ENCODE measurements at places on chromosomes 4 and X.

DNA sequence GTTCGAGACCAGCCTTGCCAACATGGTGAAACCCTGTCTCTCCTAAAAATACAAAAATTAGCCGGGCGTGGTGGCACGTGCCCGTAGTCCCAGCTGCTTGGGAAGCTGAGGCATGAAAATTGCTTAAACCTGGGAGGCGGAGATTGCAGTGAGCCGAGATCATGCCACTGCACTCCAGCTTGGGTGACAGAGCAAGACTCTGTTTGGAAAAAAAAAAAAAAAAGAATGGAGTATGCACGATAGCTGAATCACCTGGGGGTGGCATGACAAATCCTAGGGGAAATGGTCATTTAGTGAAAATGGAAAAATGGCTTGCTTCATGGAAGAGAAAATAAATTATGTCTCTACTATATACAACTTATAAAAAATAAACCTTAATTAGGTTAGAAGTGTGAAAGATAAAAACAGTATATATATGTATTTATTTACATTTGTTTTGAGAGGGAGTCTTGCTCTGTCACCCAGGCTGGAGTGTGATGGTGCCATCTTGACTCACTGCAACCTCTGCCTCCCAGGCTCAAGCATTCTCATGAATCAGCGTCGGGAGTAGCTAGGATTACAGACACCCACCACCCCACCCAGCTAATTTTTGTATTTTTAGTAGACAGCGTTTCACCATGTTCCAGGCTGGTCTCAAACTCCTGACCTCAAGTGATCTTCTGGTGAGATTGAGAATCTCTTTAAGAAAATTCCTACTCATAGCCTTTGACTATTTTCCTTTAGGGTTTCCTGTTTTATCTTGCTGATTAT is 19.3 kb upstream of the ING2 start:
- DNase-seq, result no peak

DNA sequence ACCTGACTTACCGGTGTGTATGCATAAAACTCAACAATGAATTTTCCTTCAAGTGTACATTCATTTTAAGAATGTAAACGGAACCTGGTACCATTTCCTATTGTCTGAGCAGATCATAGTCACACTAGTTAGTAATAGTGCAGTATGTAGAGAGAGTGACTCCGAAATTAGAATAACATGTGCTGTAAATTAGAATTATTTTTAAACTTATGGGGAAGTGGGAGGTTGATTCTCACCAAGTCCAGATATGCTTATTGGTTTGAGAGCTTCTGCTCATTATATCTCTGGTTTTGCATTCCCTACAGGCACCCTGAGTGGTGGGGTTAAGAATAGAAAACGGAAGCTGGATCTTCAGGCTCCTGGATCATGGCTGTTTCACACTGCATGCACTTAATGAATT is 39.6 kb downstream of the KLF3 start:
- DNase-seq, result no peak

- DNase-seq, result no peak
These were observed 6.3 kb upstream of the OTC start for GRCh38 chrX:38346150-38346549.

DNA sequence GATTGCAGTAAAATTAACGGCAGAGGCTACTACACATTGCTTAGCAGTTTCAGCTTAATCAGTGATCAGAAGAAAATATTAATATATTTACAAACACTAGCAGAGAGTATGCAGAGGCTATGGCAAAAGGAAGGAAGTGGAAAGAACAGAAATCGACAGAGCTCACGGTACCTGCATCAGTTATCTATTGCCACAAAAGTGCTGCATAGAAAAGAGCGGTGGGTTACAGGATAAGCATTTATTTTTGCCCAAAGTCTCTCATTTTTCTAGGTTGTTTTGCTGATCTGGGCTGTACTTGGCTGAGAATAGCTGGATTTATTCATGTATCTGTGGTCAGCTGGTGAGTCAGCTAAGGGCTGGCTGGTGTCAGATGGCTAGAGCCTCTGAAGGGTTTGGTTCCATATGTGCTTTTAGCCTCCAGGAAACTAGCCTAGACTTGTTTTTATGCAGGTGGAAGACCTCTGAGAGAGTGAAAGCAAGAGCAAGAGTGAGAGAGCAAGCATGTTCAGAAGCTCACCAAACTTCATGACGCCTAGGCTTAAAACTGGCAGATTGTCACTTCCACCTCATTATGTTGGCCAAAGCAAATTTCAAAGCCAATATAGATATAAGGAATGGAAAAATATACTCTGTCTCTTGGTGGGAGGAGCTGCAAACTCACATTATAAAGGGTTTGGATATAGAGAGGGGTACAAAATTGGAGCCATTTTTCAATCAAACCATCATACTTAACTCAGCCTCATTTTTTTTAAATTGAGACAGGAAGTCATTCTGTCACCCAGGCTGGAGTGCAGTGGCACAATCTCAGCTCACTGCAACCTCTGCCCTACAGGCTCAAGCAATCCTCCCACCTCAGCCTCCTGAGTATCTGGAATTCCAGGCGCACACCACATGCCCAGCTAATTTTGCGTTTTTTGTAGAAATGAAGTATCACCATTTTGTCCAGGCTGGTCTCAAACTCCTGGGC is 153.2 kb upstream of the RPL34 start:
- no peak for DNase-seq

- no peak for DNase-seq
These were observed 10.0 kb downstream of the CSTF2 start for GRCh38 chrX:100830143-100830542.

DNA sequence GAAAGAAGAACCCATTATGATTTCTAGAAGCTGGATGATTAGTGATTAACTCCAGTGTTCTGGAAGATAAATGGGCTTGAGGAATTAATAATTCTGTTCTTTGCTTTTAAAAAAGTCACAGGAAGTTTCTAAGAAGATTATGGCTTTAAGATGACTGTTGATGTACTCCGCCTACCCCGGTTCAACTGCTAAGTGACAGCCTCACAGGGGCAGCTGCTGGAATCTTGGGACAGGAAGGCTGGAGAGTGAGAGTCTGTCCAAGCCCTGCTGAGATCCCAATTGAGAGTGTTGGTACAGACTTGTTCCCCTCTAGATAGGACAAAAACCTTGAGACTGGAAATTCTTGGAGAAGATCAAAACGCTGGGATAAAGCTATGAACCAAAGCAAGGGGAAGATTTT is 37.3 kb downstream of the NPY1R start:
- no peak for DNase-seq

DNA sequence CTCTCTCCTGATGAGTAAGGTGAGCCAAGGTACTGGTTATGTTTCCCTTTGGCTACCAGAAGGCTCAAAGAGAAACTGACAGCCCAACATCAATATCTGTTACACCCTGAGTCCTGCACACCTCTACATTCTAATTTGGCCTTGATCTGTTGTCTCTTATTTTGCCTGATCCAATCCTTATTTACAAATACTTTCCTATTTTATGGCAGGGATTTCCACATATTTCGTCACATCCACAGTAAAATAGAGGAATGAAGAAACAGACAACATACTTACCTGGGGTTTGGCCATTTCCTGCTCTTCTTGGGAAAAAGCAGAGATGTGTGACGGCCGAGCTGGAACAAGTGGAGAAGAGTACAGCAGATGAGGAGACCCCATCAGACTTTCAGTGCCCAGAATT is 1.5 kb downstream of the ZNF182 start:
- DNase-seq, result no peak

GRCh38 chr4:27016551-27016950 is 155.9 kb downstream of the STIM2 start:
- DNase-seq, result no peak
